Fibroblast of mammary gland (primary cell): ENCODE measurements at places on chromosomes 6 and 20.

GRCh38 chr6:46051962-46052361 lies 36.3 kb upstream of the CLIC5 start:
- DNase-seq: peak; percentile 35

DNA sequence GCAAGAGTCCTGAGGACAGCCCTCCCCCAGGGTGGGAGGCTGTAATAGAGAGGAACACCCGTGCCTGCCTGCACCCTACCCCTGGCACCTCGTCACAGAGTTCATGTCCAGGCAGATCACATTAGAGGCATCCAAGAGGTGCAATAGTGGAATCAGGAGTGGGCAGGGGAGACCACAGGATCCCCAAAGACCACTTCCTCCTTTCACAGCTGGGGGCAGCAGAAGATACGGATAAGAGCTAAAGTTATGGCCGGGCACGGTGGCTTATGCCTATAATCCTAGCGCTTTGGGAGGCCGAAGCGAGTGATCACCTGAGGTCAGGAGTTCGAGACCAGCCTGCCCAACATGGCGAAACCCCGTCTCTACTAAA lies 1.5 kb upstream of the CAPN11 start:
- no peak for DNase-seq

GRCh38 chr6:93792746-93793145 lies 373.4 kb upstream of the EPHA7 start:
- DNase-seq: peak; percentile 69

DNA sequence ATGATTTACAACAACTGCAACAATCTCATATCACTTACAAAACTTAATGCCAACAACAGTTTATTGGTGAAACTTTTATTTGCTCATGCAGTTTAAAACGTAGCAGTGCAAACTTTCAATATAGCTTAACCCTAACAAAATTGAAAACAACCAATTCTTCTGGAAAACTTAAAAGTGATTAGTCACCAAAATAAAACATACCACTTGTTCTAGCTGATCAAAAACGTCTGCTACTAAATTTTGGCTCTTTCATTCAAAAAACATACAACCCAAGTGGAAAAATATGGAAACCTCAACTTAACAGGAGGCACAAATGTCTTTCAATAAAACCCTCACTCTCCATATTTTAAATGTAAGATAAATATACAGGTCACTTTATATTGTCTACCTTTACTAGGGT lies 39.6 kb downstream of the COL12A1 start:
- peak; percentile 43 for DNase-seq

- peak; percentile 42 for DNase-seq
Measured at GRCh38 chr20:56418385-56418861, 6.4 kb downstream of the CASS4 start.

GRCh38 chr6:168071620-168072019 lies 7.4 kb downstream of the FRMD1 start:
- no peak for DNase-seq

DNA sequence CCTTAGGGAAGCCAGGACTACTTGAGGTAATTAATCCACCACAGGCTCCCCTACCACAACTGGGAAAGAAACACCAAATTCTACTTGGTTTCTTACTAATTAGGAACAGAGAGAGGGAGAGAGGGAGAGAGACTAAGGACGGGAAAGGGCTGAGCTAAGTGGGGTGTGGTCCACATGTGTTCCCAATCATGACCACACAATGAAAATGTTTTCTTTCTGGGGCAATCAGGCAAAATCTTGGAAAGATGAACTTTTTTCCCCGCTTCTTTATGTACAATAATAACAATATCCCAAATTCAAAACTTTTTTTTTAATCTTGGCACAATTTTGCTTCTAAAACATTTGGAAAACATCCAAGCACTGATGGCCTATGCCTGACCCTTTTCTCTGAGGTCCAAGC lies 734.4 kb downstream of the MAFB start:
- DNase-seq: peak; percentile 49

DNA sequence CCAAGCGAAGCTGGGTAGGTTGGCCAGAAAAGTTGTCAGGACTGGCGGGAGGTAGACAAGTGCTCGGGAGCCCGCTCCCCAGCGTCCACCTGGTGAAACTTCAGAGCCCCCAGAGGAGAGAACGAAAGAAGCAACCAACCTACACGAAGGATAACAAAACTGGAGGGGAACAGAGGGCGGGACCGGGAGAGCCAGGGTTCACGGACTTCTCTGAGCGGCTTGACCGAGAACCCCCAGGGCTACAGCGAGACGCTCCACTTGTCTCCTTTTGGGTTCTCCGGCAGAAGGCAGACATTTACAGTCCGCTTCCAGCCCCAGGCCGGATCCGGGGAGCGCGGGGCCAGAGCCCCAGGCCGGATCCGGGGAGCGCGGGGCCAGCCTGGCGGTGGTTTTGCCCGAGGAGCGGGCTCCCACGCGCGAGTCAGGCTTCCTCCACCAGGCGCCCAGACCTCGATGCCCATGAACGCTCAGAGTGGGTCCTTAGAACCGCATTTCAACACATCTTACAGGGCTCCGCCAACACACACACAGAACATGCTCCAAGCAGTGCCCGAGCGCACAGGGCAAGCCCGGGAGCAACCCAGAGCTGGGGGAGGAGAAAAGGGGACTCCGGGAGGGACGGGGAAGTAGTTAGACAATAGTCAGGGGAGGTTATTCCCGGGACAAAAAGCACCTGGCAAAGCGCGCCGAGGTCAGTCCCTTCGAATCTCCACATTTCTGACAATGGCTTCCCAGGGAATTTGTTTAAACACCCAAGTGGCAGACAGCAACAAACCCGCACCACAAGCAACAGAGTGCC lies 1.1 kb downstream of the PTPRK start:
- peak; percentile 45 for DNase-seq

DNA sequence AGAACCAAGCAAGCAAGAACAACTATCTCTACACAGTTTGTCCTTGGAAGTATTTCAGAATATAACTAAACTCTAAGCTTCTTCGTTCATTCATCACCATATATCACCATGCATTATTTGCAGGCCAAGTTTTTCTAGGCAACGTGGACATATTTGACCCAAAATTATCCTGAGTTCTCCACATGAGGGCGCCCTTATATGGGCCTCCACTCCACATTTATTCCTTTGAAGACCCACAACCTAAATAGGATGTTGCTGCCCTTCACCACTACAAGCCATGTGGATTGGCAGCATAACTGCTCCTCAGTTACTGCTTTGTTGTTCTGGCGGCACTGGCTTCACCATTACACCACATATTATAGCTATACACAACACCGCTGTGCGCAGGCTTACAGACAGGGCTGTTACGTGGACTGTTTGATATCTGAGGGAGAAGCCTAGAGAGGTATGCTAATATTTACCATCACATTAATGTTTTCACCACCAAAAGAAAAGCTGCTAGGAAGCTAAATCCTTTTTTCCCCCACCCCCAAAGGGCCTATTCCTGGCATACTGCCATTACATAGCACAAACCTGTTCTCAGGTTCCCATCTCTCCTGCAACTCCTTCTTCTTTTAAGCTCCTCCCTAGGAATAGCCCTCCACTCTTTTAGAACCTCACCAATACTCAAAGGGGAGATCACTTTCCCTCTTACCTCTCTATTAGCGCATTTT lies 411.7 kb downstream of the C6orf118 start:
- DNase-seq: no peak

GRCh38 chr6:108969776-108970175 lies 121.6 kb downstream of the ARMC2 start:
- no peak for DNase-seq

DNA sequence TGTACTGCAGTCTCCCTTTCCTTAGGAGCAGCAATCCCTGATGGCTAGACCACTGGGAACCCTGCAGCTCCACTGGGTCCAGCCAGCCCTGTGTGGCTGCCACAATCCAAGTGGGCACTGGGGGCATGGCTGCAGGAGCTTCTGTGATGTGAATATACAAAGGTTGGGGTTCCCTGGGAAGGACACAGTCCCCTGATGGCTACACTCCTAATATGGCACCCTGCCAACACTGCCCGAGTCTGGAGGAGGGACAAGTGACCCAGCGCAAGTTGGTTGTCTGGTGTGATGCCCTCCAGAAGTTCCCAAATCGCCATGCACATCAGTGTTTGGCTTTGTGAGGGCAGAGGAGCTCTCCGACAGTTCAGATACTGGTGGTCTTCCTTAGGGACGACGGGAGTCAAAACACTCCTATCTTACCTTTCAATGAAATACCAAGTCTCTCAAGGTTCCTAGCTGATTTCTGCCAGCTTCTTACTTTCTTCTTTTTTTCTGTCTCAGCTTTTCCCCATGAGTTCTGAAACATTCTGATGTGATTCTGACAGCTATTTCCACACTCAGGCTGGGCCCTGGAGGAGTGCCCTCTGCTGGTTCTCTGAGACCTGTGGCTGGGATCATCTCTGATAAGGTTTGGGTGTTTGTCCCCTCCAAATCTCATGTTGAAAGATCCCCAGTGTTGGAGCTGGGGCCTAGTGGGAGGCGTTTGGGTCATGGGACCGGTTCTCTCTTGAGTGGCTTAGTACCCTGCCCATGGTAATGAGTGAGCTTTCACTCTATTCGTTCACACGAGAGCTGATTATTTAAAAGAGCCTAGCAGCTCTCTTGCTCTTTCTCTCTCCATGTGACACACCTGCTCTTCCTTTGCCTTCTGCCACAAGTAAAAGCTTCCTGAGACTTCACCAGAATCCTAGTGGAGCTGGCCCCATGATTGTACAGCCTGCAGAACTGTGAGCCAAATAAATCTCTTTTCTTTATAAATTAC lies 15.5 kb upstream of the ZFP57 start:
- DNase-seq: peak; percentile 24

GRCh38 chr6:133396233-133396983 lies 155.3 kb downstream of the EYA4 start:
- DNase-seq: peak; percentile 12

GRCh38 chr6:13164291-13164690 lies 164.0 kb downstream of the TBC1D7 start:
- DNase-seq: no peak

DNA sequence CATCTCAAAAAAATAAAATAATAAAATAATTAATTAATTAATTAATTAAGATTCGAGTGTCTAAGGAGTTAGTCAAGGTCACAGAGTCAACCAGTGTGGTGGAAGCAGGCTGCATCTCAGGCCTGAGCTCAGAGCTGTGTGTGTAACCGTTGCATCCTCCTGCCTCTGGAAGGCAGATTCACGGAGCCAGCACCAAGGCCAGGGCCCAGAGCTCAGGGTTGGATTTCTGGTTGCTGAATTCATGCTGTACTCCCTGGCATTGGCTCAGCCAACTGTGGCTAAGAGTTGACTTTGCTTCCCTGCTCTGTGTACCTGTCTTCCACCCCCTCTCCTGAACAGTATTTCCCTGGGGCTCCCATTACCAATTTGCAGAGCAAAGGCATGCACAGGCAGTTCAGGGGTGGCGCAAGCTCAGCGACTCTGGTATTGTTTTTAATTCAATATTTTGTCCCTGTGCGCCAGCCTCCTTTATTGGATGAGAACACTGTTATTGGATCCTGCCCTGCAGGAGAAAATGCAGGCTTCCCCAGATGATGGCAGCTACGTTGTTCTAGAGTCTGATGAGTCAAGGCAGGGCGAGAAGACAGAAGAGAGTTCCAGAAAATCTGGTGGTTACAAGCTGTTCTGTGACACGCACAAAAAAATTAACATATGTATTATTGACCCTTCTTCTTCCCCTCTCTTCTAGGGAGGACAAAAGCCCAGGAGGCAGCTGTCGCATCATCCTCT lies 12.3 kb upstream of the CTNNBL1 start:
- no peak for DNase-seq

- no peak for DNase-seq
Measured at GRCh38 chr6:114576330-114576729, 233.5 kb upstream of the HS3ST5 start.

GRCh38 chr6:23690453-23691049 lies 435.5 kb upstream of the NRSN1 start:
- peak; percentile 2 for DNase-seq

DNA sequence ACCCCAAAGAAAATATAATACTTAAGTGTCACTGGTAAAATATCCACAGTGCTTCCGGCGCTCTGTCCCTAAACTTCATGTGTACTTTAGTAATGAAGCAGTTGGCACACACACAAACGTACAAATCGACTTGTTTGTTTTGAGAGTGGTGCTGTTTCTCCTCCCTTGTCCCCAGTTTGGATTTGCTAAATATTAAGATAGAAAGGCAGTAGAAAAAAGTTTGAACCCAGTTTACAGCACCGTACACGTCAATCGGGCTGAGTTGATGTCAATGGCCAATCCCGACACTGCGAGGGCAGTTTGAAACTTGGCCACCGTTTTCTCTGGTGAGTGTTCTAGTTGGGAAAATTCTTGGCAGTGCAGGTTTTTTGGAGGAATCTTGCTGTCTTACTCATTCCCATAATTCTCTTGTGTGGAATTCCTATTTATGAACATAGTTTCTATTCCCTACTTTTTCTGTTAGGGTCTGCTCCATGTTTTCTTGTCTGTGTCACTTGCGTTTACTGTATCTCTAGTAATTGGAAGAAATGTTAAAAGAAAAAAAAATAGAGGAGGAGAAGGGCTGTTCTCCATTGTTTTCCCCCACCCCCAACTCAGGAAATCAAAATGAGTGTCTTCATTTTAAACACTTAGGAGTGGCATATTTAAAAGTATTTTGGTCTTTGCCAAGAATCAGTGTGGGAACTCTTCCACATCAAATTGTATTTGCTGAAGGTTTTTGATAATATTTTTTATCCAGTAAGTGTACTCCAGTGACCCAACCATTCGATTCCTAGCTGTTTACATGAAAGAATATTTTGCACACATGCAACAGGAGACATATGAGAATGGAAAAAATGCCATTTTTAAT lies 72.3 kb downstream of the OR2B2 start:
- DNase-seq: peak; percentile 96

DNA sequence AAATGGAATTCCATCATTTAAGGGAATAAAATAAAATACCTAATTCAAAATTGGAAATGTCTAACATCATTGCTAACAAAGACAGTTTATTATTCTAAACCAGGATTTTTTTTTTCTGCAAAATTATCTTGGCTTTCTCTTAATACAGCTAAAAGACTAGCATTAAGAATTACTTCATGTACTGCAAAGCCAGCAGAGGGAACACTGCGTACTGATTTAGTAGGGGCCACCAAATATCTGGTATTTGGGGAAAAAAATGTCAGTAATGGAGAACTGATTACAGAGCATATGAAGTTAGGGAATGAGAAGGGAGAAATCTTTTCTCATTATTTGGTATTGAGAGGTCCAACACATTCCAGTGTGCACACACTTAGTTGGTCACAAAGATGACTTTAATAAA lies 3.2 kb upstream of the SOX4 start:
- DNase-seq: no peak

- DNase-seq: no peak
Measured at GRCh38 chr6:108968325-108969316, 120.4 kb downstream of the ARMC2 start.

DNA sequence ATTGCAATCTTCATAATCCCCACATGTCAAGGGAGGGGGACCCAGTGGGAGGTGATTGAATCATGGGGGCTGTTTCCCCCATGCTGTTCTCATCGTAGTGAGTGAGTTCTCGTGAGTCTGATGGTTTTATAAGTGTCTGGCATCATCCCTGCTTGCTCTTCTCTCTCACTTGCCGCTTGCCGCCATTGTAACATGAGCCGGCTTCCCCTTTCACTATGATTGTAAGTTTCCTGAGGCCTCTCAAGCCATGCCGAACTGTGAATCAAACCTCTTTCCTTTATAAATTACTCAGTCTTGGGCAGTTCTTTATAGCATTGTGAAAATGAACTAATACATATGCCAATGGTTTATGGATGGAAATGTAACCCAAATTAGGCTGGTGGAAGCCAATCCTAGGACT lies 109.4 kb upstream of the AKAP12 start:
- no peak for DNase-seq
